Stimulated activated CD8-positive, alpha-beta memory T cell treated with anti-CD3 and anti-CD28 coated beads, Interleukin-4, amount 100 ng/mL, for 48 hours (primary cell): ENCODE measurements at places on chromosomes 1 and 21.

DNA sequence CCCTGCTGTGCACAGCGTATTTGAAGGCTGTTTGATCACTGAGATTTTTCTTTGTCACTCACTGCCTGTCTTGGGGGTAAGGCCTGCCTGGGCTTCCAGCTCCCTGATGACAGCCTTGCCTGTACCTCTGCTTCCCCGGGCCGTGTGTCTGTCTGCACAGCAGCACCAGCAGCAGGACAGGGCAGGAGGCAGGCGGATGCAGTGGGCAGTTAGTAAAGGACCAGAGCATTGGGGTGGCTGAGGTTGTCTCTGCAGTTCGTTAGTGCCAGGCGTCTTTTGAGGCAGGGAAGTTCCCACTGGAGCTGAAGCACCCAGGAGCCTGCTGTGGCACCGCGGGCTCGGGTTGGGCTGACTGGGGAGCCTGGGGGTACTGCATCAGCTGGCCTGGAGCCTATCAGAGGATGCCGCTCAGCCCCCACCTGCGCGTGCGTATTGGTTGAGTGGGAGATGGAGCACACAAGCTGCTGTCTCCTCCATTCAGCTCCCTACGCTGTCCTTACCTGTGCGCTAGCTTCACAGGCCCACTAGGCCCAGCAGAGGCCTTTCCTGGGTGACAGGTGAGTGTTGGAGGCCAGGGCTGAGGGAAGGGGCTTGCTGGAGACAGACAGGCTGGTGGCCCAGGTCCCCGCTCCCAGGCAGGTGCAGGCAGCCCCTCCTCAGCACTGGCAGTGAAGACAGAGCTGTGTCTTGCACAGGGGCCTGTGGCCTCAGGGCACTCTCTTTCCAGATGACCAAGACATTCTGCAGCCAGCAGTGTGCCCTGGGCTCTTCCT is 28.2 kb downstream of the SNAP47 start:
- DNase-seq, result no peak

DNA sequence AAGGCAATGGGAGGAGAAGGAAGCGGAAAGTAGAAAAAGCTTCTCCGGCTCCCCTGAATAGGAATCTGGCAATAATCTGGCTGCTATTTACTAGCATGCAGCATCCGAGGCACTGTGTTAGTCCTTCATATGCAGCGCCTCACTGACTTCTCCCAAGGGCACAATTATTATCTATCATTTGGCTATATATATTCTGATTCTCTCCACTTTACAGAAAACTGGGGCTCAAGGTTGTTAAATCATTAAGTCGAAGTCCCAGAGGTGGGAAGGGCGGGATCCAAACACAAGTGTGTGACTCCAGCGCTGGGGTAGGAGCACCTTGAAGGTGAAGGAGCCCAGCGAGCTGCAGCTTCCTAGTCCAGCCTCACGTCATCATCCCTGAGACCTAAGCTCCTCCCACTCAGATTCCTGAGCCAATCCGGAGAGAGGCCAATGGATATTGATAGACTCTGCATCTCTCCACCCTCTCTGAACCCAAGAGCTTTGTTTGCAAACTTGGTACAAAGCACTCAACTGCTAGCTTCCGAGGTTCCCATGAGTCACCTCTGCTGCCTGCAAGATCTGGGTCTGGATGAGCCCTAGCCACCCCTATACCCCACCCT is 16.6 kb upstream of the EYA3 start:
- no peak for DNase-seq

DNA sequence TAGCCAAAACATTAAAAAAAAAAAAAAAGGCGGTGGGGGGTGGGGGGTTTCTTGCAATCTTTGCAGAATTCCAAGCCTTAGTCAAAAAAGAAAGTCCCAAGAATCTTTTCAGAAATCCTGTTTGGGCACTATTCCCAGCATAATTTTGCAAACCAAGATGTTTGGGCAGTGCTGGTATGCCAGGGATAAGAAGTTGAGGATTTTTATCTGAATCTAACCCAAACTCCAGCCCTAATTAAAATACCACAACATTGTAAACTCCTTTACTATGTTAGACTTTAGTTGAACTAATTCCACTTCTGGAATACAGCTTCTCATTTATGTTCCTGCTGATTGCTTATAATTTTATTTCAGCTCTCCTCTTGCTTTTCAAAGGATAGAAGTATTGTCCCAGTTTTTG is 504.1 kb upstream of the ADGRL2 start:
- DNase-seq, result no peak

DNA sequence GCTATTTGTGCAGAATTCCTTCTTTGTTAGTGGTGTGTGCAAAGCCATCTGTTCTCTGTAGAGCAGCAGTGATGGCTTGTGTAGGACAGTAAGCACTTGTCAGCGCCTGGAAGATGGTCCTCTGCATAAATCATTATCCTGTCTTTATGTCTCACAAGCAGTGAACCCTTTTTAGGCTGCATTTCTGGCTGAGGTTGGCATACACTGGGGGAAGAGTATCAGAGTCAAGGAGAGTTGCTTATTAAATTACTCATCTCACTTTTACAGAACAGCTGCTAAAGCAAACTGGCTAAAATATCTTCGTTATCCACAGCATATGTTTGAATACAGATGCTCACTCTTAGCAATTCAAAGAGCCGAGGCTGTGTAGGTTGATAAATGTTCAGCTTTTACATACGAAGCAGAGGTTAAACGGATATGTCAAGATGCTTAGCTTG is 54.6 kb upstream of the NCAM2 start:
- no peak for DNase-seq

DNA sequence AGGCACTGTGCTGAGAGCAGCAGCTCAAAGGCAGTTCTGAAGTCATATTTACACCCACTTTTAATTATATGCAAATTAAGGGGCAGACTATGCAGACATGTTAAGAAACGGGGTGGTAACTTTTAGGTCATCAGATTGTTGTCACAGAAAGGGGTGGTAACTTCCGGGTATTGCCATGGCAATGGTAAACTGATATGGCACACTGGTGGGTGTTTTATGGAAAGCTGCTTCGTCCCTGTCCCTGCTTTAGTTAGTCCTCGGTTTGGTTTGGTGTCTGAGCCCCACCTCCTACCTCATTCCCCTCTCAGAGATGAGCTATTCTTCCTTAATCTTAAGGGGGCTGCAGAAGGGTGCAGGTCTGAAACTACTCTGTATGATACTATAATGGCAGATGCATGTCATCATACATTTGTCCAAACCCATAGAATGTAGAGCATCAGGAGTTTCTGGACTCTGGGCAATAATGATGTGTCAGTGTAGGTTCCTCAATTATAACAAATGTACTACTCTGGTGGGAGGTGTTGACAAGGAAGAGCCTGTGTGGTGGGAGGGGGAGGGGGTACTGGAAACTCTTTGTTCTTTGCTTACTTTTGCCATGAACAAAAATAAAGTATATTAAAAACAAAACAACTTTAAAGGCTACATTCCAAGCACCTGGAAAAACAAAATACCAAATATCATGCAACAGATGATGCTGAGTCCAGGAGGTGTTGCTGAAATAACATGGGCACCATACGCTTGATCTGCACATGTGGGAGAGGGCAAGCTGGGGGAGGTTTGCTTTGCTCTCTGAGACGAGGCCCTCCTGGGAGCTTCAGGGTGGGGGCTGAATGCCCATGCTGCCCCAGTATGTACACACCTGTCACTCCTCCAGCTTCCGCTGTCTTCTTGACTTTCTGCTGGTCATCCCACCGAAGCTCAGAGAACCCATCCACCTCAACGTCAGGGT is 6.3 kb downstream of the PARP1 start:
- DNase-seq, result no peak

- no peak for DNase-seq
Observed at GRCh38 chr1:237789619-237790018, 101.1 kb downstream of the ZP4 start.

DNA sequence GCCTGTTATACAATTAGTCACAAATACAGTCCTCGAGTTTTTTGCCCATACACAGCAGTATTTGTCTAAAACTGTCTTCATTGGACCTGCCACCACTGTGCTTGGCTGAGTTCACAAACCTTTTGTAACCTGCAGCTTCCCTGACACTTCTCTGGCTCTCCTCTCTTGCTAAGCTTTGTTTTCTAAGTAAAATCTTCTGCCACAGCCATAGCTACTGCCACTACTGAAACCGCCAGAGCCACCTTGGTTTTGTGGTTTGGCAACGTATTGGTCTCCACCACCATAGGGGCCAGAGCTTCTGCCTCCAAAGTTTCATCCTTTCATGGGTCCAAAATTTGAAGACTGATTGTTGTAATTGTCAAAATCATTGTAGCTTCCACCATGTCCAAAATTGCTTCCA is 668.2 kb upstream of the BRINP3 start:
- DNase-seq, result no peak

- no peak for DNase-seq
Observed at GRCh38 chr1:77831976-77832711, 52.7 kb downstream of the MIGA1 start.

DNA sequence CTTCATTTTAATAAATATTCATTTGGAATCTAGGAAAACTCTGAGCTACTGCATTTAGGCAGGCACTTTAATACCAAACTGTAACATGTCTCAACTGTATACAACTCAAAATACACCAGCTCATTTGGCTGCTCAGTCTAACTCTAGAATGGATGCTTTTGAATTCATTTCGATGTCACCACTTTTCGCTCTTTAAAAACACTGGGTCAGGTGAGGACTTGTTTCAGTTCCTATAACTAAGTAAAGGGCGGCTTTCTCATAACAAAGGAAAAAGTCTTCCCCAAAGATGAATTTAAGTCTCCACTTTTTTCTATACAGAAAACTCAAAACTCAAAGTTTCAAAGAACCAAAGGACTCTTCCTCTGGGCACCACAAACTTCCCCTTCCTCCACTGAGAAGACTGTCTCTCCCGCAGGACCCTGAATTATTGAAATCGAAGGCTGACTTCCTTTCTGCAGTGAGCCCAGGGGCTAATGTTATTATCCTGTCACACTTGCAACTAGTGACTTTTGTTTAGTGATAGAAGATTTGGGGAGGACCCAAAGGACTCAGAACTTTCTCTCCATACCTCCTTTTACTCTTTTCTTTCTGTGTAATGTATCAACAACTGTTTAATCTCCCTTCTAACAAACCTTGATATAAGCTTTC is 9.7 kb upstream of the DHX9 start:
- DNase-seq, result no peak

GRCh38 chr1:115136106-115136505 is 46.8 kb upstream of the TSPAN2 start:
- DNase-seq, result no peak

- DNase-seq, result no peak
Observed at GRCh38 chr1:116674751-116675150, 7.2 kb upstream of the IGSF3 start.

DNA sequence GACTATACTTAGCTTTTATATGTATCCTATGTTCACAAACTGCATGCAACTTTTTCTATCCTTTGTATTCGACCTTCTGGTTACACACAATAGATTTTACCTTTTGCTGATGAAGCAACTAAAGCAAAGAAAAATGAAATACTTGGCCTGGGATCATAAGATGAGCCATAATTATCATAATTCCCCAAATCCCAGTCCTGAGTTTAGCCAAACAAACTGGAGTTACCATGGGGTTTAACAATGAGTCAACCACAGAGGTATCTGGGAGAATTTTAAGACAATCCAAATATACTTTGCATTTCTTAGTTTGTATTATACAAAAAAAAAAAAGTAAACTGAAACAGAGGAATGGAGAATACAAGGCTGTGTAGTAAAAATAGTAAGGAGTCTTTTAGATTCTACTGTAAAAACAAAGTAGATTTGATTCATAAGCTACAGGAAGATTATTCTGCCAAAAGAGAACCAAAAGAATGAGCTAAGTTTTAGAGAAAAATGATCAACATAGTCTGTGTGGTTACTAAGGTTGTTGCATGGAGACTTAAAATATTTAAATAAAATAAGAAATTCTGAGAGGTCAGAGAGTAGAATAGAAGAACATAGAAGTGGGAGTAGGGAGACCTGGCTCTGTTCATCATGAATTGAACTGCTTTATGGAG is 60.4 kb upstream of the GORAB start:
- no peak for DNase-seq

GRCh38 chr1:153250166-153250565 is 9.3 kb upstream of the LORICRIN start:
- no peak for DNase-seq

DNA sequence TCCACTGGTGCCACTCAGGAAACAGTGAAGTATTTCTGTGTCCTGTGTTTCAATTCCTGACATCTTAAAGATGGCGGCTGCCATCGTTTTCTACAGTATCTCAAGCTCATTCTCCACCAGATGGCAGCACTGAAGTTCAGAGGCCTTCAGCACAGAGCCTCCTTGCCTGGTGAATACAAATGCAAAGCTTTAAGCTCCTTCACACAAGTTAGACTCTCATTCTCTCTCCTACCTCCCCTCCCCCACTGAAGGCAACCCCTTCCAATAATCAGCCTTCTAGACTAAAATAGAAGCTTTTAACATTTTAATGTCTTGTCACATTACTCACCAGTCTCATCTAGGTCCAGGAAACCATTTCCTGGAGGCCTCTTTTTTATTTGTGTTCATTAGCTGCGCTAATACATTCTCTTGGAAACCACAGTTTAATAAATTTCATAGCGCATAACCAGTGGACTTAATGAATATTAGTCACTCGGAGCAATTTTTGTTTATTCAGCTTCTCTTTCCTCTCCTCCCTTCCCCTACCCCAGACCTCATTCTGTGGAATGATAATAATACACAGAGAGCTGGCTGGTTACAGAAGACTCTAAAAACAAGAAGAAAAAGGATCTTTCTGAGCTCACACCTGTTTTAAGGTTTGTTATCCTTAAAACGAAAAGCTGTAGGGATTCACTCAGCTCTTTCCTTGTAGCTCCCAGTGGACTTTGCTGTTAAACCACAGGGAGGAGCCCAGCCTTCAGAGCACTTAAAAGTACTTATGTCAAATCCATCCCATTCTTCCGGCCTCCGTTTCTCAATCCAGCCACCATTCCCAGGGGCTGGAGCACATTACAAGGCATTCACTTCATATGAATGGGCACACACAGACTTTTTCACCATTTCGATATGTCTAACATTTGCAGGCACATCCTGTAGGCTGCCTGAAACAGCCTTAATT is 384.9 kb downstream of the HLX start:
- peak; percentile 50 for DNase-seq

GRCh38 chr1:21910558-21911204 is 26.4 kb downstream of the HSPG2 start:
- DNase-seq, result no peak

GRCh38 chr1:86155051-86155806 is 1.3 kb downstream of the COL24A1 start:
- DNase-seq, result no peak

DNA sequence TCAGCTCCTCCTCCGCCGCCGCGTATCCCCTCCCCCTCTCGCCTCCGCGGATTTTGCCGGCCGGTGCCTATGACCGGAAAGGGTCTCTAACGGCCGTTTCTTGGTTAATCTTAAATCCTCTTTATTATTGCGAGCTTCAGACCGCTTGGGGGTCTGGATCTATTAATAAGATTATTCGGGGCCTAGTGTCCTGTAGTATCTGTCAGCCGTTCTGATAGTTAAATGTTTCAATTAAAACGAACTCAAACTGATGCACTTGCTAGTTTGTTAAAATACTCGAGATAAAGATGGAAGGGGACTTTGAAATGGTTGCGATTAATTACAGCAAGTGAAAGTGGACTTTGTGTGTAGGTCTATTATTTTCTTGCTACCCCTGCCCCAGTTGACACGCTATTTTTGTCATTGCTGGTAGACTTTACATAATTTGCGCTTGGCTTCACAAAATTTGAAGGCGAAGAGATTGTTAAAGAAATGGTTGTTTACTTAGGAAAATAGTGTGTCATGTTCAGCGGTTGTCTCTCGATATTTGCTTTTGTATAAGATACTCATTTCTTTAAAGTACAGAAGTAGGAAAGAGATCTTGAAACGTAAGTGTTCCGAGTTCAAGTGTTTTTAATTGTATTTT is 779 bp downstream of the SON start:
- DNase-seq, result peak; percentile 88

GRCh38 chr1:4856396-4856795 is 202.0 kb downstream of the AJAP1 start:
- no peak for DNase-seq
